SJCRH30 (cell line): ENCODE measurements at places on chromosomes 4 and X. TPM values are rescaled to one million over a fixed set of nuclear protein-coding genes. Genes with fewer than 3 reads are reported as not detected.

Gene AMOT
- total RNA-seq: 42.7 and 43.2 TPM in 2 replicates

Gene SULT1B1
- 0.02 and 0.28 TPM in 2 replicates for total RNA-seq

Gene FHIP1A
- total RNA-seq: 2.1 and 2.7 TPM in 2 replicates

Gene POF1B
- 6.5 and 6.6 TPM in 2 replicates for total RNA-seq

Gene LGI2
- 10.8 and 12.0 TPM in 2 replicates for total RNA-seq
